ENCODE measurements at places on chromosomes 7 and 10.
A peak's percentile ranks its signal among the peaks of the same experiment; 100 is the strongest.

DNA sequence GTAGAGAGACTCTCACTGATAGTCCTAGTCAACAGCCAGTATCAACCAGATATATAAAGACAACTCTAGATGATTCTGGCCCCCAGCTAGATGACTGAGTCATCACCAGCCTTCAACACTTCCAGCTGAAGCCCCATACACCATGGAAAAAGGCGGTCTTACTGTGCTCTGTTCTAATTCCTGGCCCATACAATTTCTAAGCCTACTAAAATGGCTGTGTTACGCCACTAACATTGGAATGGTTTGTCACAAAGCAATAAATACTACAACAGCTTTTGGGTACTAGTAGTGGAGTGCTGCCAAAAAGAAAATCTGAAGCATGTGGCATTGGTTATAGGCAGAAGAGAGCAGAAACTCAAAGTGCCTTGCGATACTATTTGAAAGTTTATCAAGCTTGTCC, 13.0 kb upstream of the TES start:
- DNase-seq = peak; percentile 52

DNA sequence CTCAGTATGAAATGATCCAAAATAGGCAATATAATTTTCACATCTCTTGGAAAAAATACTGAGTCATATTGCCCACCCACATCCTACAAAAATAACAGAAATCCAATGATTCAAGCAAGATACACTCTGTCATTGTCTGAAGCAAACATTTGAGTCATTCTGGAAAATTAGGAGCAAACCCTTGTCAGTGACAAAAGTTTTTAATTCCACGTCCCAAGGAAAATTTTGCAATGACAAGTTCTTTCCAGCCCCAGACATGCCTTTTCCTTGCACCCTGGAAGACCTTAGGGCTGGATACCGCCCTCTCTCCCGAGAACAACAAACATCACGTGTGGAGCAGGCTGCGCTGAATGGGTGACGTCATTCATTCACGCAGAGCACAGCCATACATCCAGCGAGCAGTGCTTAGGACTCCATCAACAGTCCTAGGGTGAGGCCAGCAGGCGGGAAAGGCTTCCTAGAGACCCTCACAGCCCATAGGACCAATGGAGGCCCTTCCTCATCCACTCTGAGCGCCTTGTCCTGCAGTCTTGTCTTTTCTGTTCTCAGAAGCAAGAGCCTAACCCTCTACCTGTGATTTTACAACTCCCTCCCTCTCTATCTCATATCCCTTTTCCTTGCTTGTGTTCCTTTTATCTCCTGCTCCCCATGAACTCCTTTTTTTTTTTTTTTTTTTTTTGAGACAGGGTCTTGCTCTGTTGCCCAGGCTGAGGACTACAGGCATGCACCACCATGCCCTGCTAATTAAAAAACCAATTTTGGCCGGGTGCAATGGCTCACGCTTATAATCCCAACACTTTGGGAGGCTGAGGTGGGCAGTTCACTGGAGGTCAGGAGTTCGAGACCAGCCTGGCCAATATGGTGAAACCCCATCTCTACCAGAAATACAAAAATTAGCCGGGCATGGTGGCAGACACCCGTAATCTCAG, 23.5 kb upstream of the KDM7A start:
- DNase-seq = peak; percentile 8

GRCh38 chr10:5910323-5911100, 20.5 kb downstream of the FBH1 start:
- DNase-seq = no peak

GRCh38 chr10:6721480-6721879, 141.4 kb upstream of the PRKCQ start:
- DNase-seq = peak; percentile 94

DNA sequence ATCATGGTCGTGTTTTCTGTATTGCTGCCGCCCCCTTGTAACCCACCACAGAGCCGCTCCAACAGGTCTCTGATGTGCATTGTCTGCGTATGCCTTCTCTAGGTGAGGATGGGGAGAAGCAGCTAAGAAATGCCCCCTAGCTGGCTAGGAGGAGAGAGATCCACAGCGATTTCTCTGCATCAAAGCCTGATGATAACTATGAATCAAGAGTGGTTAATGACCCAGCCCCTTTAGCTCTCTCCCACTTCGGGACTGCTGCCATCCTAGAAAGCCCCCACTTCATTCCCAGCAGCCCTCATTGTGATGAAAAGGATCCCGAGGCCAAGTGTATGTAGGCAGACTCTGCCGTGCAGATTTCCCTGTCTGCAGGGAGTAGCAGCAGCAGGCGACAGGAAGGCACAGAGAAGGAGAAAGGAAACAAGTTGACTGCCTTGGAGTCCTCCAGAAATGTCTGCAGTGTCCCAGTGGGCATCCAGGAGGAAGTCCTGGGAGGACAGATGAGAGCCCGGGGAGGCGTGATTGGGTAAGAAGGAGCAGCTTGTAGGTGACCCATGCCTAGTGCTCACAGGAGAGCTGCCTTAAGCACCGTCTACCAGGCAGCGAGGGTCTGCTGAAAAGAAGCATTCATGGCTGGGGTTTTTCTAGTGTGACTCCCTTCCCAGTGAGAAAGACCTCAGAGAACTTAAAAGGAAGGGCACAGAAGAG, 2.9 kb downstream of the PLXNA4 start:
- DNase-seq = no peak

DNA sequence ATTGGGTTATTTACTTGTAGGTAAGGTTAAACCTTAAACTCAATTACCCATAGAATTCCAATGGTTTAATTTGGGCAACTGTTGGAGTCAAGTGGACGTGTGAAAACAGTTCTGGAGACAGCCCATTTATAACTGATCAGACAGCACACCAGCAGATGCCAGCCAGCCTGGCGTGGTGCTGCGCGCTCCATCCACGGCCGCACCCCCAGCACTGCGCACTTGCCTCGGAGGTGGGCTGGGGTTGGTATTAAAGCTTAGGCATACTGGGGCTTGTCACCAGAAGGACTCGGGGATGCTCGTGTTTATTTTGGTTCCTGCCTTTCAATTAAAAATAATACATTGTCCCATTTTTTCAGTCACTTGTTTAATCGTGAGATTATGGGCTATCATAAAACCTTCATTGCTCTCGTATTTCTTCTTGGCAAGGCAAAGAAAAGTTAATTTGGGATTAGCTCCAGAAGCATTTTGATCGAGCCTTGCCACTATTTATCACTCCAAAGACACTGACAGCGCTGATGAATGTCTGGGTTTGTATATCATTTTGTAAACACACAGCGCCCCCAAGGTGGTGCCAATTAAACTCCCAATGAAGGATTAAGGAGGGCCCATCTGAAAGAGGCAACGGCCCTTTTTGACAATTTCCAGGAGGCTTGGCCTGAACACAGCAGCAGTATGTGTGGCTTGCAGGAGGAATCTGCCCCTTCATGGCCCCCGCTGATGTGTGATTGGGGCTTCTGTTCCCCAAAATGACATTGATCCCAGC, 204.5 kb upstream of the CXCL12 start:
- DNase-seq = no peak

DNA sequence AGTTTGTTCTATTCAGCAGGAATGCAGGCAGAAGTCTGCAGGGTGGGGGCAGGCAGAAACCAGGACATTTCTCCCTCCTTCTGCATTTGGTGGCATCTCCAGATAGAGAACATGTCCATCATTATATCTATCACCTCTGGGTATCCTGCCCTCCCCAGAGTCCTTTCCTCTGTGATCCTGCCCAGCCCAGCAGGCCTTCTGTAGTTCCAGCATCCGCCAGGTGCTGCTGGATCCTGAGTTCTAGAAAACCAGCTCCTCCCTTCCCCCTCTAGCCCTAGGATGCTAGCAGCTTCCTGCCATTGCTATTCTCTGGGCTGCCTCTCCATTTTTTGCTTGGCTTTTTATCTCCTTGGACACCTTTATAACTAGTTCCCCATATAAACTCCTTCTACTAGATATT, 180.3 kb downstream of the KCNMA1 start:
- no peak for DNase-seq

DNA sequence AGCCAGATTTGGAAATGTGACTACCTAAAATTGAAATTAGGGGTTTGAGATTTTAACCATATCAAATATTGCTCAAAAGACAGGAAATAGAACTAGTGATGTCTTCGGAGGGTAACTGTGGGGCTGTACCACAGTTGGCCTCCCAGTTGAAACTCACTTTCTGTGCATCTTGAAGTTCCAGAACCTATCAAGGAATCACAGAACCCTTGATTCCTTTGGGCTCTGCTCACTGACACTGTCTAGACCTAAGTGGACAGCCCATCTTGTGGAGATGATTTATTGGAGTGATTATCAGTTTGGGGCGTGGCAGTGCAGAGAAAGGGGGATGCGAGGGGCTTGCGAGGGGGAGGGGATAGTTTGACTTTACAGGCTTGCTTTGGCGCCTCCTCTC, 134.2 kb upstream of the GJD4 start:
- no peak for DNase-seq

DNA sequence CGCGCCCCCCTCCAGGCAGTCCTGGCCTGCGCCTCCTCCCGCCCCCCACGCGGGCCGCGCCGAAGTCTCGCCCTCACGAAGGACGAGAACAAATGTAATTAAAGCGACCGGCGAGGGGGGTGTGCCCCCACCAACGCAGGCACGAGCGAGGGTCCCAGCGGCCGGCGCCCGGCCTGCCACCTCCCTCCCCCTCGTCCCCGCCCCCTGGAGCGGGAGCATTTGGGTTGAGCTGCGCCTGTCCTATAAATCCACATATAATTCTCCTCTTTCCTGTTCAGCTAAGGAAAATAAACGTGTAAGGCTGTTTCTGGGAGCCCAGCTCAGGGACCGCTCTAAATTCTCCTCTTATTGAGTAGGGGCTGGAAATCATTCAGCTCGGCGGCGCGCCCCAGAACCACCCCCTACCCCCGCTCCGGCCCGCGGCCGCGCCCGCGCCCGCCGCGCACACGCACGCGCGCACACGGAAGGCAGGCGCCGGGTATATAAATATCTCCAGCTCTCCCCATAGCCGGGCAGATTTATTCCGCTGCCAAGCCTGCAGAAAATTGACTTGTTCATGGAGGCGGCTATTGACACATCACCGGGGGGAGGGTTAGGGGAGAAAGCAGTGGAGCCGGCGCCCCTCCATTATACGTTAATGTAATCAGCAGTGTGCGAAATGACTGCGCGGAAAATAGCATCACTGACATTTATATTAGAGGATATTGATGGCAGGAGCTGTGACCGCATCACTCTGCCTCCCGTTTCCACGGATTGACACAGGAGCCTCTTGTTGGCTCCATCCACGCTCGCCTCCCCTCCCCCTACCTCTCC, 61.6 kb upstream of the BTRC start:
- no peak for DNase-seq

GRCh38 chr10:118112543-118113125, 65.9 kb upstream of the RAB11FIP2 start:
- DNase-seq = no peak

- DNase-seq = no peak
Observed at GRCh38 chr10:79166312-79166721, 97.6 kb downstream of the ZMIZ1 start.

Data from HFFc6 (cell line).